ENCODE measurements at places on chromosomes 12 and 14.

DNA sequence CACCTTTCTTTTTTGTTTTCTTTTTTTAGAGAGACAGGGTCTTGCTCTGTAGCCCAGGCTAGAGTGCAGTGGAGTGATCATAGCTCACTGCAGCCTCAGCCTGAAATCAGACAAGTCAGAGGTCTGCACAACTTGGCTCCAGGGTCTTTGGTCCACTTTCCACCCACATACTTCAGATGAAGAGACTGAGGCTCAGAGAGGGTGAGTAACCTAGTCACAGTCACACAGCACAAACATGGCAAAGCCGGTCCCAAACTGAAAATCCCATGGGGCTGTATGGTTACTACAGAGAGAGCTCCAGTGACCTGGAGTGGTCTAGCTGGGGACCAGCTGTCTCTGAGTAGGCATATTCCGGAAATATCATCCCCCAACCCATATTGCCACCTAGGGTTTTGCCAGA, 19.2 kb downstream of the LHX5 start:
- DNase-seq = no peak

- DNase-seq = no peak
Observed at GRCh38 chr14:60596139-60596538, 53.1 kb downstream of the SIX1 start.

DNA sequence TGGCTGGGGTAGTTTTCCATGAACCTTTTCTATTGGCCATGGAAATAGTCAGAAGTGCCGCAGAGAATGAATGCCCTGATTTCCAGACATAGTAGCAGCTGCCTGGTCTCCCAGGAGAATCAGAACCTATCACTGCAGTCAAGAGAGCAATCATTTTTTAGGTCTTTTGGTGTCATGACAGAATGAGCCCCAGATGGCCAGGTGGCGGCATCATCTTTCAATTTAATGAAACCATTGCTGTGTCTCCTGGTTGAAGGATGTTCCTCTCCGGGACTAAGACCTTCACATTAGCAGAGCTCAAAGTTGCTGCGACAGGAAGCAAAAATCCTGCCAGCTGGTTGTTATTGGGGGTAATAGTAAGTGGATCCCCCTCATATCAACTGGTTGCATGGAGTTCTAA, 18.8 kb downstream of the TNFAIP2 start:
- DNase-seq = no peak

- no peak for DNase-seq
Observed at GRCh38 chr12:17159506-17160300, 553.7 kb upstream of the LMO3 start.

GRCh38 chr14:69133206-69134125, 19.5 kb downstream of the DCAF5 start:
- DNase-seq = no peak

DNA sequence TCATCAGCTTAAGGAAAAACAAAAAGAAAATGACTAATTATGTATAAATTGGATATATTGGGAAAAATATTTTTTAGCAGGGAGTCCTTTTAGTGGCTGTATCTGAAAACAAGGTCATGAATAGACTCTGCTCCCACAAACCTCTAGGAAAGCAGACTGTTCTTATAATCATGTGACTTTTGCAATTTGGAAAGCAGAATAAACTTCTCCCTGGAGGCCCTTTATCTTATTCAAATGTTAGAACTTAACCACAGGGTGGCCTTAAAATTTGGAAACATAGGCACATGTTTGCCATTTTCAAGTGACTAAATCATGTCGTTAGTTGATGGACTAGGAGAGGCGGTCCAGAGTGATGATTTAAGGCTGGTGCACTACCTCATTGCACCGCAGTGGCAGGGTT, 196.6 kb upstream of the KRR1 start:
- no peak for DNase-seq

- DNase-seq = no peak
Observed at GRCh38 chr12:21800011-21800410, 25.5 kb upstream of the KCNJ8 start.

DNA sequence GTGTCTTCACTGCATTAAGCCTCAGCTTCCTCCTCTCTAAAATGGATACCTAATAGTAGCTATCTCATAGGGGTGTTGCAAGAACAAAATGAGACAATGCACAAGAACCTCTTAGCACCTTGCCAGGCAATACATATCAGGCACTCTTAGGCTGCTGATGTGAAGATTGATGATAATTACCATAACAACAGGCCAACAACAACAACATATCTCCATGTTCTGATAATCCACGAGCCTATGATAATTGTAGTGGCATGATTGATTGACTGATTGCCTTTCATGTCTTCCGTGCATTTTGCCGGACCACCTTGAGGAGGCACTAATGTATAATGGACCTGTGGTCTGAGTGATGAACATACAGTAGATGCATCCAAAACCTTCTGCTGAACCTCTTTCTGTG, 50.7 kb upstream of the WSCD2 start:
- no peak for DNase-seq

DNA sequence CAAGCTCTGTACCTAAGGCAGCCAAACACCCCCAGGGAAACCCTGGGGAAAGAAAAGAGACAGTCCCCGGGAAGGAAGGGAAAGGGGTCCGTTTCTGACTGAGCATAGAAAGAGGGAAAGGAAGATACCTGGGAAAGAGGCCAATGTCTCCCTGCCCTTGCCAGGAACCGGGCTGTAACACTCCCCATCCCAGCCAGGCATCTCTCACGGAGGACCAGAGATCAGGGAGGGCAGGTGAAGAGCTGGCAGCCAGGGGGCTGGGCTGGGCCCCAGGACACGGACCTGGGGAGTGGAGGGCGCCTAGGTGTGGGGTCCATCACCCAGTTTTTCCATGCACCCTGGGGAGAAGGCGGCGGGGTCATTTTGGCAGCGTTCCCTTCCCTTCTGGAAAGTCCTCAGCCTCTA, 18.9 kb upstream of the PLEKHH1 start:
- no peak for DNase-seq

- no peak for DNase-seq
Observed at GRCh38 chr12:119730381-119730780, 62.4 kb downstream of the PRKAB1 start.

DNA sequence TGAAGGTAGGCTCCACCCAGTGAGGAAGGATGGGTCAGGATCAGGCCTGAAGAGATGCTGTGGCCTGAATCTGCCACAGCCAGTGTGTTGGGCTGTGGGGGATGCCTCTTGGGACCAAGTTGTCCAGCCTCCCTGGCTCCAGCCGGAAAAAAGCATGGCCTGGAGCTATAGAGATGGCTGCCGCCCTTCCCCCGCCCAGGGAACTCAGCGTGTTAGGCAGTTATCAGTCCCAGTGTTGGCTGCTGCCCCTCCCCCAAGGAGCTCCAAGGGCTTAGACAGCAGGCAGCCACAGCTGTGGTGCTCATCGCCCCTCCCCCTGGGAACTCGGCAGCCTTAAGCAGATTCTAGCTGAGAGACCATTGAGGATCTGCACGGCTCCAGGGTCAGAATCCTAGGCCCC, 158.0 kb downstream of the CAPZA3 start:
- peak; percentile 57 for DNase-seq

DNA sequence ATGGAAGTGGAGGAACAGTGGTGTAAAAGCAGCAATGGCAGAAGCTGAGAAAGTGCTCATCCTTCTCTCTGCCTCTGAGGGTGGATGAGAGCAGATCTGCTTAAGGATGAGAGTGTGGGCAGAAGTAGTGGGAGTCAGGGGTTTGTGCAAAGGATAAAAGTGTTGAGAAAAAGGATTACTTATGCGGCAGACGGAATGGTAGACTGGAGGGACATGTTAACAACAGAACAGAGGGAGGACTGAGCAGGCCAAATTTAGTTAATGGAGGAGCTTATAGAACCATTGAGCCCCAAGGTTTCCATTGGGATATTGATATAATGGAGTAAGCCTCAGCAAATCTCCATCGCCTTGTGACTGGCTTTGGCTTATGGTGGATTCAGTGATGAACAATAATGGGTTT, 25.5 kb downstream of the TRHDE start:
- no peak for DNase-seq

DNA sequence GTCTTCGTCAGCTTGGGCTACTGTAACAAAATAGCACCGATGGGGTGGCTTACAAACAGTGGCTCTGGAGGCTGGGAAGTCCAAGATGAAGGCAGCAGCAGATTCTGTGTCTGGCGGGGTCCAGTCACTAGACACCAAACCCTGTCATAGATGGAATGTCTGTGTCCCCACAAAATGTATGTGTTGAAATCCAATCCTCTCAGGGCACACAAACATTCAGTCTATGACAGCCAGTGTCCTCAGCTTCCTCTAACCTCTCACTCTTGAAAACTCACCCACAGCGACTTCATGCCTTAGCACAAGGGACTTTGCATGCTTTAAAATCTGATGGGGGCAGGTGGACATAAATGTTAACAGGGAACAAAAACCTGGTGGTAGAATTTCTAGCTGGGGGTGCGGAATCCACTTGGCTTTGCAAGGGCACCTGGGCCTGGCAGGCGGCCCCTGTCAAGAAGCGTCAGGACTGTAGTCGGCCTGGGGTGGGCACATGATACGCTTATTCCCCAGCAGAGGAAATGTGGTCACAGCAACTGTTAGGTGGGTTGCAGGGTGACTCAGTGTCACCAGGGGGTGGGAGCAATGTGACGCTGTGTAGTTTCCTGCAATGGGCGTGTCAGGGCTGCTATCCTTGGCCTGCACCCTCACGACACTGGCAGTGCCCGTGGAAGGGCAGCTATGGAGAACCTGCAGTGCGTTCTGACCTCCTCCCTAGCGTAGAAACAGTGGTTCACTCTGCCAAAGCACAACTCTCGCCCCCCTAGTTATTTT, 17.7 kb downstream of the RIN3 start:
- DNase-seq = no peak

DNA sequence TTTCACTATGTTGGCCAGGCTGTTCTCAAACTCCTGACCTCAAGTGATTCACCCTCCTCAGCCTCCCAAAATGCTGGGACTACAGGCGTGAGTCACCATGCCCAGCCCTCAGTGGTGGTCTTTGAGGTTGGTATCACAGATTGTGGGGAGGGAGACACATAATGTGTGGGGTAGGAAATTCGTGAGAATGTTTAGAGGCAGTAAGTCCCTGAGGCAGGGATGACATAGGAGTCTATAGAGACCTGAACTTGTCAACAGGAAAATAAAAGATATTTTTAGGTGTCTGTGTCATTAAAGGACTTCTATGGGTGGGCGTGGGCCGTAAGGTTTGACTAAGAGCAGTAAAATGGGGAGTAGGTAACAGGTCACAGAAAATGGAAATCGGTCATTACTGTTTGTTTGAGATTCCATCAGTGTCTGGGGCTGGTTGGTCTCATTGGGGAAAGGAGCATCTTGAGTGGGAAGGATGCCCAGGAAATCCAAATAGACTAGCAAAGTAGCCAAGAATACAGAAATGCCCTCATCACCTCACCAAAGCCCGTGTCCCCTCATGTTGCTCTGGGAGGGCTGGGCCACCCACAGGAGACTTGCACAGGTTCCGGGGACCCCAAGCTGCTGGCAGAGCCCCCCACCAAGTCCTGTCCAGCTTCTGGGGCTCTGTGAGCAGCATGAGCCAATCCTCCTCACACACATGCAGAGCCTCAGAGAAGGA, 63.6 kb upstream of the BCL2L14 start:
- no peak for DNase-seq
